ENCODE measurements at places on chromosomes 1 and 21.

DNA sequence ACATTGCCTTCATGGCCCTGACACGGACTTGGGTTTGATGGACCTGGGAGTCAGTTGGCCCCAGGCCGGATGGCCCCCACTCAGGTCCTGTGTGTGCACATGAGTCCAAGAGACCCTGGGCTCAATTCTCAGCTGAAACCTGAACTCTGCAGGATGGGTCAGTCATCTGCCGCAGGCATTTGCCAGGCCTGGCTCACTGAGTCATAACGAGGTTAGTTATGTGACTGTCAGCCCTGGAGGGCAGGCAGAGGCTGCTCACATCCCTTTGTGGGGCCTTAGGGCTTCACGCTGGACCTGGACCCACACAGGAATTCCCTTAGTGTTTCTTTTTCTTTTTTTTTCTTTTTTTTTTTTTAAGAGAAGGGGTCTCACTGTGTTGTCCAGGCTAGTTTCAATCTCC, 46.5 kb downstream of the PSMG1 start:
- no peak for DNase-seq

DNA sequence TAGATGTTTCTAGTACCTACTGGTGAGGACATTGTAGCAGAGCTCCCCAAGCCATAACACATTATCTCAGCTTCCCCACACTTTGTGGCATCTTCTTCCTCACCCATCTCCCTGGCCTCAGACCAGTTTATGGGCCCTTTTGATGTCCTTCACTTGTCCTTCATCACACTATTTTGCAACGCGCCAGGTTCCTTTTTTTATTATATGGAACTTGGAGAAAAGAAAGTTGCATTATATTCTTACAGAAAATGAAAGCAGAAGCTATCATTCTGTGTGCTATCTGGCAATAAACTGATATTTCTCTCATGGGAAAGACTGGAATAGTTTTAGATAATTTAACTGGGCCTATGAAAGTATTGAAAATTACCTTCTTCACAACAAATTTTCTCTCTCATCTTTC, 196.9 kb upstream of the ETV3 start:
- DNase-seq: no peak

DNA sequence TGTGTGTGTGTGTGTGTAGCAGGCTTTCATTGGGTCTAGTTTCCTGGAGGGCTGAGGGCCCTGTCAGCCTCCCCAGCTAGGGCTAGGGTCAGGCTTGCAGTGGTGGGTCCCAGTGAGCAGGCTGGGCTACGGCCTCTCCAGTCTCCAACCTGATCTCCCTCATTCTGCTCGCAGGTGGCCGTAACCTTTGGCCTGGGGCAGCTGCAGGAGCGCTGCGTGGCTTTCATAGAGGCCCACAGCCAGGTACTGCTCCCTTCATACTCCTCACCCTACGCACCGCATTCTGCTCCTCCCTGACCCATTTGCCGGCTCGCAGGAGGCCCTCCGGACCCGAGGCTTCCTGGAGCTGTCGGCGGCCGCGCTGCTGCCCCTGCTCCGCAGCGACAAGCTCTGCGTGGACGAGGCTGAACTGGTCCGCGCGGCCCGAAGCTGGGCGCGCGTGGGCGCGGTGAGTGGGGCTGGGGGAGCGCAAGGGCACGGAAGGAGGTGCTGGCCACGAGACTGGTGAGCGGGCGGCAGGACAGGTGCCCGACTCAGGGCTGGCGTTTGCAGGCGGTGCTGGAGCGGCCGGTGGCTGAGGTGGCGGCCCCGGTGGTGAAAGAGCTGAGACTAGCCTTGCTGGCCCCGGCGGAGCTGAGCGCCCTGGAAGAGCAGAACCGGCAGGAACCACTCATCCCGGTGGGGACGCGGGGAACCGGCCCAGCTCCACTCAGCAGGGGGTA, 4.7 kb downstream of the BTBD19 start:
- DNase-seq: no peak

GRCh38 chr21:41680444-41681347, 86.2 kb downstream of the RIPK4 start:
- DNase-seq: no peak

DNA sequence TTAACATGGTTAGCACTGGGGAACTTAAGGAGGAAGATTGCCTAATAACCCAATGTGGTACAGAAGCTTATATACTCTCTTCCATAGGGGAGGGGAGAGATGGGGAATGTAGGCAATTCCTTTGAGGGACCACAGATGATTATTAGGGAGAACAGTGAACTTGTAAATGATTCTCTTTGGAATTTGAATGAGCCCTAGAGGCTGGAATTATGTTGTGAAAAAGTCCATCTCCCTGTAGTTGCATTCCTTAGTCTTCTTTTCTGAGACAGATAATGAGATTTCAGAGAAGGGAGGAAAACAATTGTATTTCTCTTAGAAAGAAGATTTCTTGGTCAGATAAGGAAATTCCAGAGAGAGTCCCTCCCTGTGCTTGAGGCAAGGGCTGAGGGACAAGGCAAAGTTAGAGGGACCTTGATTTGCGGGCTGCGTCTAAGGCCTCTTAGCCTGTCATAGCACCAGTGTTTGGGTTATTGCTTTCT, 89.0 kb upstream of the HMCN1 start:
- DNase-seq: no peak

DNA sequence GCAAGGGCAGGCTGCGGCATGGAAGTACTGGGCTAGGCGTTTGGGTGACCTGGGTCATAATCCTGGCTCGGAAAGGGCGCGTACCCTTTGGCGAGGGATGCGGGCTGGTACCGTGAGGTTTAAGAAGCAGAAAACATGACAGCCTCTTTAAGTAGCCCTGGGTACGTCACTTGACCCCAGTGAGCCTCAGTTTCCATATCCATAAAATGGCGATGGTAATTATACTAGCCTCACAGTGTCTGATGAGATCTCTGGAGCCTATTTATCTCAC, 700 bp downstream of the PIGV start:
- no peak for DNase-seq

Data from KG1 (cell line).